DMS153 (cell line): ENCODE measurements at places on chromosomes 2 and 18.

DNA sequence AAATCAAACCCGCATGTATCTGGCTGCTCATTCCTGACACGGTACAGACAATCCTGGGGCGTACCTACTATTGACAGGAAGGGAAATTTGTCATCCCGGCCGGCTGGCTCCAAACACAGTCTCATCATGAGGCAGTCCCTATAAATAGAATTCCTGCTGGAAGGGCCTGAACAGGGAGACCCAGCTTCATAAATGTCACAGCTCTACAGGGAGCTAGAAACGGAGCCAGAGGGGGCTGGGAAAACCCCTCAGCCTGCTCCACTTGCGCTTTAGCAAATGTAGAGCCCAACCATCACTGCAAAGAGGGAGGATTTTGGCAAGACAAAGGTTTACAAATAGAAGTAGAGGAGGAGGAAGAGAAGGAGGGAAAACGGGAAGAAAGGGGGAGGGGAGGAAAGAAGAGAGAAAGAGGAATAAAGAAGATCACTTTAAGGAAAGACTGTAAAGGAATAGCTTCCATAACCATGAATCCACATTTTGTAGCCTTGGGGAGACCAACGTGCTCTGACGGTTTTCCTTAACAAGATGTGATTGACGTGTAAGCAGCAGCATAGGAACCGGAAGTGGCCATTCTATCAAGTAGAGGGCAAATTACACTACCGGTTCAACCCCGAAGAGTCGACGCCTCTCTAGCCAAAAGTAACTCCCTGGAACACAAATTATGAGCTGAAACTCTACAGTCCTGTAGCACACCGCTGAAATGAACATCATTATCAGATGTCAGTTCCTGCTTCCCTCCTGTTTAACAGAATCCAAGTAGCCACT lies 56.8 kb upstream of the TTN start:
- no peak for DNase-seq

- DNase-seq, result no peak
Measured at GRCh38 chr2:232460171-232460570, 4.2 kb downstream of the ALPI start.

DNA sequence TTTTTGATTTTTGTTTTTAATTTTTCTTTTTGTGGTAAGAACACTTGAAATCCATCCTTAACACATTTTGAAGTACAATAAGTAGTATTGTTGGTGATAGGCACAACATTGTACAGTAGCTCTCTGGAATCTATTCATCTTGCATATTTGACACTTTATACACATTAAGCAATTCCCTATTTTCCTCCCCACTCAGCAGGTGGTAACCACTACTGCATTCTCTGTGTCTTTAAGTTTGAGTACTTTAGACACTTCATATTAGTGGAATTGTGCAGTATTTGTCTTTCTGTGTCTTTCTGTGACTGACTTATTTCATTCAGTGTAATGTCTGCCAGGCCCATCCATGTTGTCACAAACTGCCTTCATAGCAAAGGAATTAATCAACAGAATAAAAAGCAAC lies 471.7 kb upstream of the CDH20 start:
- DNase-seq, result no peak

- no peak for DNase-seq
Measured at GRCh38 chr2:200761266-200761665, 50.4 kb upstream of the BZW1 start.

- DNase-seq, result no peak
Measured at GRCh38 chr18:75654851-75655751, 227.6 kb upstream of the SMIM21 start.

DNA sequence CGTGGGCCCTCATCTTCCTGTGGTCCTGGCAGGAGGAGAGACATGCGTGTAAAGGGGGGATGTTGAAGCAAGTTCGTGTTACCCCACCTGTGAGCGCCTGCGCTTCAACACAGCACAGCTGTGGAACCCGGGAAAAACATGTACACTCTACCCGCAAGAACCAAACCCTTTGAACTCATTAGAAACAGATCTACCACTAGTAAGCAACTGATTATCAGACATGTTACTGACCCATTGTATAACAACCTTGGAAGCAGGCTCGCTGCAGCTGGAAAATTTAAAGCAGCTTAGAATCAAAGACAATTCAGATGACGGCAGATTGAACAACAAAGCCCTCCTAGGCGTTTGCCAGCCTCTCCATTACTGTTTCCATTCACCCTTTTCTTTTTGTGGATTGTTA lies 771.7 kb upstream of the SALL3 start:
- DNase-seq, result no peak

DNA sequence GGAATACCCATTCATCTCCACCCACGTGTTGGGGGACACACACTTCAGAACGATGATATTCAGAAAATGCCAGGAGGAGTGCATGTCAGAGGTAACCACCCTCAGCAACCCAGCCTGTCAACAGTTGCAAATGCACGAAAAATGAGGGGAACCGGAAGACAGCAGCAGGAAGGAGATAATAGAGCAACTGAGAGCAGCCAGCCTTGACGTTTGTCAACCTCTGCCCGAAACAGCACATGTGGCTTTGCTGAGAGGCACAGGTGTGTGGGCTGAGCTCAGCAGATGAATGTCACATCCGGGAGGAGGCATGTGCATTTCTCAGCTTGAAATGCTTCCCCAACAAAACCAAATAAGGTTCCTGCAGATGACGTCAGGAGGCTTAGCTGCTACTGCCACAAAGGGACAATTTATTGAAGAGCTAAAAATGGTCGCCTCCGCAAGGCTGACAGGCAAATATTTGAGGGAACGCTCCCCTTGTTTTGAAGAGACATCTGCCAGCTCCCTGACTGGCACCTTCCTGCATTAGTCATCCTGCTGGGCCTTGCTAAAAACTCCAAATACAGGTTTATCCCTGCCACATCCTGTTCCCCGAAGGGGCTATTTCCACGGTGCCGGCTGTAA lies 419.0 kb downstream of the NBAS start:
- DNase-seq, result peak; percentile 81

DNA sequence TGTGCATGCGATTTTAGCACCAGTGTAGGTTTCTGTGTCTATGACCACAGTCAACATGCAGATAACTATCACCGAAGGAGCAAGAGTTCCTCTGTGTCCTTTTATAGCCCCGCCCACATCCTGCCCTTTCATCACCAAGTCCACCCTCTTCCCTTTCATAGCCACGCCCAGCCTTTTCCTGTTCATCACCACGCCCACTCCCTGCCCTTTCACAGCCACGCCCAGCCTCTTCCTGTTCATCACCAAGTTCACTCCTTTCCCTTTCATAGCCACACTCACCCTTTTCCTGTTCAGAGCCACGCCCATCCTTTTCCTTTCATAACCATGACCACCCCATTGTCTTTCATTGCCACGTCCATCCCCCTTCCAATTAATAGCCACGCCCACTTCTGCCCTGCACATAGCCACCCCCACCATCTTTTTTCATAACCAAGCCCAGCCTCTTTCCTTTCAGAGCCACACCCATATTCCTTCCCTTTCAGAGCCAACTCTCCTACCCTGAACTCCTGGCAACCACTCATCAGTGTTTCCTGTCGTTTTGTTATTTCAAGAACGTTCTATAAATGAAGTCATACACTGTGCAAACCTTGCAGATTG lies 273.9 kb downstream of the MYT1L start:
- peak; percentile 98 for DNase-seq

- DNase-seq, result peak; percentile 80
Measured at GRCh38 chr2:11073251-11073650, 82.0 kb upstream of the SLC66A3 start.

GRCh38 chr2:60707750-60708371 lies 48.2 kb upstream of the PAPOLG start:
- DNase-seq, result no peak

GRCh38 chr2:219706823-219707281 lies 79.4 kb downstream of the SLC4A3 start:
- no peak for DNase-seq

- DNase-seq, result no peak
Measured at GRCh38 chr2:169716238-169716886, 17.3 kb upstream of the KLHL23 start.

DNA sequence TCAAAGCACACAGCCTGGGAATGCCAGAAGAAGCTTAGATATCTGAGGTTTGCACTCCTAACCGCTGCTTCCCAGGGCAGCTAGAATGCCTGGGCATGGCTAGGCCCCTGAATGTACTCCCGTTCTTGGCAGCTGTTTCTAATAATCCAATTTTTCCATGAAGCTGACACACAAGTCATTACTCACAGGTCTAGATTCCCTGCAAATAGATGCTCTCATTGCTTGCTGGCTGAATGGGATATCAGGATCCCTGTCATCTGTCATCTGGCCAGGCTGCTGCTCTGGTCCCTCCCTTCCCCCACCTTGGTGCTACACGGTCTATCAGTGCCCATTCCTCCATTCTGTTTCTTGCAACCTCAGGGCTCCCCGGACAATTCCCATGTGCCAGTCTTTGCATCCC lies 40.7 kb upstream of the TEX51 start:
- DNase-seq, result no peak

- peak; percentile 75 for DNase-seq
Measured at GRCh38 chr2:99072551-99072950, 69.0 kb upstream of the C2orf15 start.

GRCh38 chr2:239157771-239158170 lies 243.0 kb downstream of the HDAC4 start:
- peak; percentile 25 for DNase-seq

DNA sequence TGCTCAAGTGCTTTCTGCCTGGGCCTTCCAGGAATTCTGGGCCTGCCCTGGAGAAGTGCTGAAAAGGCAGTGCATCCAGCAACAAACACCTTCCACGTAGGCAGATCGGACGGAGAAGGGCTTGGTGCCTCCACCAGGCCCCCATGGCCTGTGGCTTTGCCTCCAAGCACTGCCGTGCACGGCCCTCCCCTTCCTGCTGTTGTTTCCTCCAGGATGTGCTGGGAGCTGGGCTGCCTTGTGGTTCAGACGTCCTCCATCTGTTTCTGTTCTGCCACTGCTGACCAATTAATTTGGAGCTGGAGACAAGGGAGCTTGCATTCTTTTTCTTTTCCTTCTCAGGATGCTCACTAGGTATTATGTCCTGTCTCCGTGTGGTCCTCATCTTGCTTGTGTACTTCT lies 197.0 kb downstream of the HRH4 start:
- DNase-seq, result no peak

DNA sequence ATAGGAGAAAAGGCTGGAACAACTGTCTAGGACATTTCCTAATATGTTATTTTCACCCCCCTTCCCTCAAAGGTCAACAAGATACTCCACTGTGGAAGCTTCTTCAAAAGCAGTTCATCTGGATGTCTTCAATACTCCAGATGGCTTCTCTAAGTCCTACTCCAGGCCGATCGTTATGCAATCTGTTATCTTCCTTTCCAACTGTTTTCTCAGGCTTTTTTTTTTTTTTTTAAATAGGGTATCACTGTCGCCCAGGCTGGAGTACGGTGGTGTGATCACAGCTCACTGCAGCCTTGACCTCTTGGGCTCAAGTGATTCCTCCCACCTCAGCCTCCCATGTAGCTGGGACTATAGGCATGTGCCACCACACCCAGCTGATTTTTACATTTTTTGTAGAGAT lies 26.3 kb downstream of the ATP8B1 start:
- DNase-seq, result no peak

DNA sequence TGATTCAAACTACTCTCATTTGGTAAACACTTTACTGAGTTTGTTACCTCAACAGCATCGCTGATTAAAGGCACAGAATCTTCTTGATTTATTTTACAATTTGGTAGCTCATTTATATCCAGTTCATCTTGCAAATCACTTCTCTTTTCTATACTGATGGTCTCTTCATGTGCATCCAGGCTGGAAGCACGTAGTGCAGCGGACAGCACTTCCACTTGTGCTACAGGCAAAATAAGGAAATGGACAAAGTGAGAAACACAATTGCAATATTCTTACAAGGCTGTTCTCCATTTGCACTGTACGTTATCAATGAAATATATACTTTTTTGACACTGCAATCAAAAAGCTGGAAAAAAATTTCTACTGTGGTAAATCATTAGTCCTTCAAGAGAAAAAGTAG lies 51.0 kb downstream of the PPP4R1 start:
- no peak for DNase-seq

DNA sequence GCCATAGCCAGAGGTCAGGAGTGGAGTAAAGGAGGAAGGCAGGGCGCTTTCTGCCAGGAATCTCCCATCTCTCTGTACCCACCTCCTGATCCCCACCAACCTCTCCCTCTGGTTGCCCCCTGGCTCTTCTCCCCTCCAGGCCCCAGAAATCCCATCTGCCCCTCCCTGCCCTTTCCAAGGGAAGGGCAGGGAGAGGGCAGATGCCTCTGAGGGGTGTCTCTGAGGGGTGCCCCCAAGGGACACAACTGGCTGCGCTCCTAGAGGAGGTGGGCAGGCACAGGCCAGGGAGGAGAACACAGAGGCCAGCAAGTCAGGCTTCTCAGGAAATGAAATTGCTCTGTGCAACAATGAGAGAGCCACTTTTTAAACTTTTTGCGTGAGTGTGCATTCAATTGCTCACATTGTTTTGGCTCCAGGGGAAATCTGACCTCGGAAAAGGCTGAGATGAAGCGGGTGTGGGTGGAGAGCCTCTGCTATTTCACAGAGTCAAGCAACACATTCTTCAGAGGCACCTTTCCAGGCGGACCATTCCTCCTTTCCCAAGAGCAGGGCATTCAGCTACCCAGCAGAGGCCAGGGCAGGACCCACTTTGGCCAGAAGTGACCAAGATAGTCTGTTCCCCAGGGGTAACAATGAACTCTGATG lies 125.5 kb downstream of the SMAD7 start:
- DNase-seq, result no peak

DNA sequence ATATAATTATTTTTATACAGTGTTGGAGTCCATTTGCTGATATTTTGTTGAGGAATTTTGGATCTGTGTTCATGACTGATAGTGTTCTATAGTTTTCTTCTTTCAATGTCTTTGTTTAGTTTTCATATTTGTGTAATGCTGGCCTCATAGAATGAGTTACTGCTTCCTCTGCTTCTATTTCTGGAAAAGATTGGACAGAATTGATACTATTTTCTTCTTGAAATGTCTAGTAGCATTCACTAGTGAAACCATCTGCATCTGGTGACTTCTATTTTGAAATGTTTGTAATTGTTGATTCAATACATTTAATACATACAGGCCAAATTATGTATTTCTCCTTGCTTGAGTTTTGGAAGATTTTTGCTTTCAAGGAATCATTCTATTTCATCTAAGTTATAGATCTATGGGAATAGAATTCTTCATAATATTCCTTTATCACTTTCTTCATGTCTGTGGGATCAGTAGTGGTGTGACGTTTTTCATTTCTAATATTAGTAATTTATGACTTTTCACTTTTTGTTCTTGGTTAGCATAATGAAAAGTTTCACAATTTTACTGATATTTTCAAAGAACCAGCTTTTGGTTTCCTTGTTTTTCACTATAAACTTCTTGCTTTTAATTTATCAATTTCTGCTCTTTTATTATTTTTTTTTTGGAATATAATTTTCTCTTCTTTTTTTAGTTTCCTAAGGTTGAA lies 509.9 kb upstream of the VRK2 start:
- DNase-seq, result no peak
